Activated naive CD4-positive, alpha-beta T cell treated with anti-CD3 and anti-CD28 coated beads, Interleukin-2, amount 50 U/mL, for 16 hours (primary cell): ENCODE measurements at places on chromosomes 7 and 10.

GRCh38 chr7:45703911-45704682 lies 129.9 kb downstream of the ADCY1 start:
- DNase-seq = no peak

GRCh38 chr10:97866524-97867219 lies 17.0 kb downstream of the GOLGA7B start:
- no peak for DNase-seq

GRCh38 chr10:110273474-110273873 lies 31.2 kb downstream of the SMNDC1 start:
- DNase-seq = peak; percentile 58

- DNase-seq = no peak
Observed at GRCh38 chr10:10869592-10869991, 148.1 kb upstream of the CELF2 start.

GRCh38 chr7:371119-371778 lies 81.3 kb downstream of the FOXL3 start:
- peak; percentile 10 for DNase-seq

DNA sequence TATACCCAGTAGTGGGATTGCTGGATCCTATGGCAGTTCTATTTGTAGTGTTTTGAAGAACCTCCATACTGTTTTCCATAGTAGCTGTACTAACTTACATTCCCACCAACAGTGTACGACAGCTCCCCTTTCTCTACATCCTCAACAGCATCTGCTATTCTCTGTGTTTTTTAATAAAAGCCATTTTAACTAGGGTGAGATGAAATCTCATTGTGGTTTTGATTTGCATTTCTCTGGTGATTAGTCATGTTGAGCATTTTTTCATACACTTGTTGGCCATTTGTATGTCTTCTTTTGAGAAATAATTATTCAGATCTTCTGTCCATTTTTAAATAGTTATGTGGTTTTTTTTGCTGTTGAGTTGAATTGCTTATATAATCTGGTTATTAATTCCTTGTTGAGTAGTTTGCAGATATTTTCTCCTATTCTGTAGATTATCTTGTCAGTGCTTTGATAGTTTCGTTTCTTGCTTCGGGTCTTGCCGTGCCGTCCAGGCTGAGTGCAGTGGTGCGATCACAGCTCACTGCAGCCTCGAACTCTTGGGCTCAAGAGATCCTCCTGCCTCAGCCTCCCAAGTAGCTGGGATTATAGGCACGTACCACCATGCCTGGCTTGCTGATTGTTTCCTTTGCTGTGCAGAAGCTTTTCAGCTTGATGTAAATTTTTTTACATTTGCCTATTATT lies 12.0 kb downstream of the MTG1 start:
- DNase-seq = no peak

DNA sequence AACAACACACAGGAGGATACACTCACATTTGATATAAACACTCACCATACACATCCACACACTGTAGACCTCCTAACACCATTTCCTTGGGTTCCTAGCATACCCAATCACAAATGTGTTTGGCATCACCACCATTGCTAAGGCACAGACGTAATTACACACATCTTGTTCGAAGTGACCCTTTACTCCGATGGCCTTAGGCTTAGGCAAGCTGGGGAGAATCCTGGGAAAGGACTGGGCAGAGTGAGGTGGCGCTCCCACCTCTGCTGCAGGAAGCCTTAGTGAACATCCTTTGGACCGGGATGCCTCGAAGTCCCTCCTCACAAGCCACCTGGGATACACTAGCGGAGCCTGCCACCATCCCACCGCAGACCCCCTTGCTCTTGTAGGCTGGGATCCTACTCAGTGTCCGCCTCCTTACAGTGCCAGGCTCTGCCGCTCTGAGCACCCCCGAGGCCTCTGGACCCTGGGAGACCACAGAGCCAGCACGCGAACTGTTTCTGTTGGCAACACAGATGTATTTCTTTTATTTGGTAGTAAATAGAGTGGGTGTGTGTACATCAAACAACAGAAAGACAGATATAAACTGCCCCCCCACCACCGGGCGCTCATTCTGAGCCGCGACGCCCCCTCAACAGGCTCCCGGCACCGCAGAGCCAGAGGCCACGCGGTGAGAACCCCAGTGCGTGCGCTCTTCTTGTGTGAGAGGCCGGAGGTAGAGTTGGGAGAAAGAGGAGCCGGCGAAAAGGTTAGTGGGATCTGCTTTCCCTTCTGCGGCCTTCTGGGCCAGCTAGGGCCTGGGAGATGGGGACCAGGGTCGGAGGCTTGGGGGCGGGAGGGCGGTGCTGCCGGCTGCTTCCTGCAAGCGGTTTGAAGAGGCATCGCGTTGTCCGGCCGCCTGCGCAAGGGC lies 5.9 kb upstream of the HMX2 start:
- no peak for DNase-seq

GRCh38 chr10:42960491-42960990 lies 116.3 kb upstream of the RET start:
- DNase-seq = no peak

DNA sequence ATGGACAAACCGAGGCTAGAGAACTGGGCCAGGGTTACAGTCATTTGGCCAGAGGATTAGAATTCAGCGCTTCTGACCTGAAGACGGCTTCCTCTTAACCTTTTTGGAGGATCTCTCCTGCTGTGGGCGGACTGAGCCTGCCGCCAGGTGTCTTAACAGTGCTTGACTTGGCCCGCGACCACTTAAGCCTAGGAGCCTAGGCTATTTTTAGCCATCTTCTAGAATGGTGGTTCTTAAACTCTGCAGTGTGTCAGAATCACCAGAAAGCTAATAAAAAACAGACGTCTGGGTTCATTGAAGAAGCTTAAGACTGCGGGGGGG lies 722 bp downstream of the MDH2 start:
- DNase-seq = peak; percentile 31

GRCh38 chr10:77251297-77252013 lies 386.2 kb downstream of the KCNMA1 start:
- no peak for DNase-seq

DNA sequence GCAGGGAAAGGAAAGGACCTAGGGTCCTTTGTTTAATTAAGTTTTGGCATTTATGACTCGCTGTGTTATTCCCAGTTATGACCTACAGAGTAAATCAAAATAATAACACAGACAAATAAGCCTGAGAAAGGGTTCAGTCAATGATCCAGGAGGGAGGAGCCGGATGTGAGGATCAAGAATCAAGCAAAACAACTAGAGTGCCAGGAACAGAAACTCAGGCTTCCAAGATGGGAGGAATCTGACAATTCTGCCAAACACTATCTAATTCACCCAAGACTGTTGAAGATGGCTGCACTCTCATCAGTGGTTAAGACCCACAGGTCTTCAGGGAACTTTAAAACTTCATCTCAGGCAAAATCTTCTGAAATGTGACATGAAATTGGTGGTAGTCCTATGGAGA lies 50.3 kb upstream of the PIP4K2A start:
- no peak for DNase-seq

DNA sequence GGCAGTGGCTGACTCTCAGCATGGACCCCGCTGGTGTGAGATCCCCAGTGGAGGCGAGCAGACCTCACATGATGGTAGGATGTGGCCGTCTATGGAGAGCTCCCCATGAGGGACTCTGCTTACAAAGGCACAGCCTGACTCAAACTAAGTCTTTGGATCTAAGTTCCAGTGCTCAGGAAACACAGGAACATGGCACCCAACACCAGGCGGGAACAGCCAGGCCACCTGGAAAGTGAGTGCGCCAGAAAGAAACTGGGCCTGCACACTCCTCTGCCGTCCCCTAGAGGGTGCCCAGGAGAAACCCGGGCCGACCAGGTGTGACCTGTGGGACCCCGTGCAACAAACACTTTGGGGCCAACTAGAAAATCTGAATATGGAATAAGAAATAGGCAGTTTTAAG lies 10.0 kb downstream of the PITRM1 start:
- DNase-seq = no peak

DNA sequence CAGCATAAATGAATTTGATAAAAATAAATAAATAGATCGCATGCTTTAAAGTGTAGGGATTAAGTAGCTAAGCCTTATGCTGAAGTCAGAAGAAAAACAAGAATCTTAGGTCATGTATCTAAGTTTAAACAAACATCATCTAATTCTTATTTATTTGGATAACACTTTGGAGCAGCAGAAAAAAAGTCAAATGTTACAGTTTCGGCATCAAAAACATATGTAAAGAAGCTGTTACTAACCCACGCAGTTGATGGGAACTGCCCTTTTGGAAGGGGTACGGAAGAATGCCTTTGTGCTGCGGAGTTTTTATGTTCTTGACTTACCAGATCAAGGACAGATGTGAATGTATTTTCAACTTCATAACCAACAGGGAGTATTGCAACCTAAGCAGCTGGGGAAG lies 37.3 kb upstream of the HABP2 start:
- DNase-seq = no peak

DNA sequence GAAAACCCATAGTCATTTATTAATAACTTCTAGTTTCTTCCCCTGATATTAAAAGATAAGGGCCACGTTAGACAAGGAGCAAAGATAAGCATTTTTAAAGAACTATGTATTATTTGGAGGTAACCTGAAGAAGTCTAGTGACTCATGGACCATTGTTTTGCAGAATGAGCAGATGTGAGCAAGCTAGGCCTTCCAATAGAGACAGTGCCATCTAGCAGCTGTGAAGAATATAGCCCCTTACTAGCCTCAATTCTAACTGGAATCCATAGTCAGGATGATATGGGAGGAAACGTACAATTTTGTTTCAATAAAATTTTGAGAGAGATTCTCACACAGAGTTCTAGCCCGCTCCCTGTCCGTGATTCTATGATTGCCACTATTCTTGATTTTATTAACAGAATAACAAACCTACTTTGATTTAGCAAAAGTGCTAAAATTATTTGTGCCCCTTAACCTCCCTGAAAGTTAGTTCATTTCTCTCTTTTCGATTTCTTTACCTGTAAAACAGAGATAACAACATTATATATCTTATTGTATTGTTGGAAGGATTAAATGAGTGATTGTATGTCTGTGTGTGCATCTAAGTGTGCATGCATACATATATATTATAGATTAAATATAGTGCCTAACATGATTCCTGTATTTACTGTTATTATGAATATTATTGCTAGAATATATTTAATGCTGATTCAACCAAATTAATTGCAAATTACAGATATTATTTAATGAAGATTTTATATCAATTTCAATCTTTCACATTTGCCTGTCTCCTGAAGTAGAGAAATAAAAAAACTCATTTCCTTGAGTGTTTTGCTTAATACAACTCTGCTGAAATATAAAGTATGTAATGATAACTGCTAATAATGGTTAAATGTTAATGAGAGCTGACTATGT lies 22.7 kb downstream of the FAM237B start:
- no peak for DNase-seq

GRCh38 chr7:142332421-142332820 lies 74.6 kb upstream of the PRSS58 start:
- no peak for DNase-seq

DNA sequence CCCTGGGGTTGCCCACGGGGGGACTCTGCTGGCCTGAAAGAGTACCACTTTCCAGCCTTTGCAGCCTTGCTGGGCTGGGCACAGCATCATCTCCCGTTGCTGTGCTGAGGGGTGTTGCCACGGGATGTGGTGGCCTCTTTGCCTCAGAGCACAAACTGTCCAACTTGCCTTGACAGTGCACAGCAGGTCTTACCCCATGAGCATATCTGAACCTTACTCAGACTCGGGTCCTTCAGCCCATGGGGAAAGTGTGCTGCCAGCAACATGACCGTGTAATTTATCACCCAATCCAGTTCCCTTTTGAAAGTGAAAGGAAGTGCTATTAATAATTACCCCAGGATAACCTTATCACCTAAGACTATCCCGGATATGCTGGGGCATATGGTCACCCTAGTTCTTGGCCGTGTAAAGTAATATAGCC lies 46.8 kb downstream of the TBXAS1 start:
- DNase-seq = no peak

GRCh38 chr7:26688936-26689506 lies 175.4 kb downstream of the SKAP2 start:
- DNase-seq = no peak

- no peak for DNase-seq
Observed at GRCh38 chr10:24350070-24350921, 141.4 kb downstream of the KIAA1217 start.

- no peak for DNase-seq
Observed at GRCh38 chr10:22391600-22391999, 46.3 kb downstream of the SPAG6 start.

- DNase-seq = no peak
Observed at GRCh38 chr7:73870041-73870492, 9.1 kb downstream of the TMEM270 start.

DNA sequence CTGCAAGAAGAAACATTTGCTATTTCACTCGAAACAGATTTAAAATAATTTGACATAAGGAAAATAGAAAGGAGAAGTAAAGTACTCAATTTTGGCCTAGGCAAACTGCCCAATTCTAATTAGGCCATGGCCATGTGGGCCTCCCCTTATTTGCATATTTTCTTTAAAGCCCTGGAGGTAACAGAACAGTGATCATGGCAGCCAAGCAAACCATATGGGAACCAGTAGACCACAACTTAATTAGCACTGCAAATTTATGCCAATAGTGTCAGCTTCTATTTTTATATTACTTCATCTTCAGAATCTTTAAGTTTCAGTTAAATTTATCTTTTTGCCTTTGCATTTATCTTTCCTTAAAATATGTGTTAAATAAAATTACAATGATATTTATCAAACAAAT lies 63.3 kb upstream of the THSD7A start:
- no peak for DNase-seq

- peak; percentile 67 for DNase-seq
Observed at GRCh38 chr7:142795339-142795863, 24.6 kb downstream of the PRSS2 start.

DNA sequence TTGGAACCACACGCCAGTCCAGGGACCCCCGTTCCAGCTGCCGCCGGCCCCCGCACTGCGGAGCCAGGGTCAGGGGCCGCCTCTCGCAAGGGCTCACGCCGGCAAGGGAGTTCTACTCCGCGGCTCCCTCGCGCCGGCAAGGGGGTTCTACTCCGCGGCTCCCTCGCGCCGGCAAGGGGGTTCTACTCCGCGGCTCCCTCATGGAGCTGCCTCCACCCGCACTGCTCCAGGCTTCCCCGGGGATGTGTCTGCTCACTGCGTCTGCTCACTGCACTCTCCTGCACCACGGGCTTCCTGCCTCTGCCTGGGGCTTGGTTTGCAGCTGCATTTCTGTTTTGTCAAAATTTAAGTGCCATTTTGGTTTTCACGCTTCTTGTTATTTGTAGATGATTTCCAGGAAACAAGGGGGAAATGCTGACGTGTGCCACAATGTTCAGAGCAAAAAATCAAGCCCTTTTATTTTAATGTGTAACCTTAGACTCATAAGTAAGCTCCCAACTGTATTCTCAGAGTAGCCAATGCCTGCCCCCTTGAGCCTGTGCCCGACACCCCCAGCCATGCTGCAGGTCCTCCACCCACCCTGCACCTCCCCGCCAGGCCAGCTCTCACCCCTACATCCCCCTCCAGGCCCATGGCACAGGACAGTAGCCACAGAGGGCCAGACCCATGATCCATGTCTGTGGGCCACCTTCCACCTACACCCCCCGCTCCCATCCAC lies 246.2 kb downstream of the MAD1L1 start:
- DNase-seq = no peak

GRCh38 chr10:34370126-34370525 lies 445.0 kb downstream of the PARD3 start:
- DNase-seq = no peak
